GM23338 (cell line): ENCODE measurements at places on chromosomes 3 and 15.
A peak's percentile ranks its signal among the peaks of the same experiment; 100 is the strongest.

GRCh38 chr15:40340740-40341400 is at the start of gene CCDC9B:
CCDC9B (minus strand) TSS chr15:40340939; CDS start chr15:40340819, 120 bp downstream.
- DNase-seq, result no peak

DNA sequence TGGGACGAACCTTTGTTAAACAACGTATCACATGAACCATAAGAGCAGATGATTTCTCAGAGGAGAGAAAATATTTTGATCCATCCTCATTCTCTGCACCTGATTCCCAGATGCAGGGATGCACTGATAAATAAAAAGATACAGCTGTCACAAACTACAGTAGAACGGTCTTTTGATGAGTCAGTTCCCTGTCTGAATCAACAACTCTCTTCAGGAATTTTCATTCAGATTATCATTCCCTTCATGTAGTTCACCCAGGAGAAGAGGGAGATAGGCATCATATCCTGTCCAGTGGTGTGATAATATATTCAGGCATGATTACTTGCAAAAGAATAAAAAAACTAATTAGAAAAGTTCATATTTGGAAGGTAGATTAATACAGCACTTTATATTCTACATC is 521.5 kb downstream of the PYDC2 start:
- no peak for DNase-seq

DNA sequence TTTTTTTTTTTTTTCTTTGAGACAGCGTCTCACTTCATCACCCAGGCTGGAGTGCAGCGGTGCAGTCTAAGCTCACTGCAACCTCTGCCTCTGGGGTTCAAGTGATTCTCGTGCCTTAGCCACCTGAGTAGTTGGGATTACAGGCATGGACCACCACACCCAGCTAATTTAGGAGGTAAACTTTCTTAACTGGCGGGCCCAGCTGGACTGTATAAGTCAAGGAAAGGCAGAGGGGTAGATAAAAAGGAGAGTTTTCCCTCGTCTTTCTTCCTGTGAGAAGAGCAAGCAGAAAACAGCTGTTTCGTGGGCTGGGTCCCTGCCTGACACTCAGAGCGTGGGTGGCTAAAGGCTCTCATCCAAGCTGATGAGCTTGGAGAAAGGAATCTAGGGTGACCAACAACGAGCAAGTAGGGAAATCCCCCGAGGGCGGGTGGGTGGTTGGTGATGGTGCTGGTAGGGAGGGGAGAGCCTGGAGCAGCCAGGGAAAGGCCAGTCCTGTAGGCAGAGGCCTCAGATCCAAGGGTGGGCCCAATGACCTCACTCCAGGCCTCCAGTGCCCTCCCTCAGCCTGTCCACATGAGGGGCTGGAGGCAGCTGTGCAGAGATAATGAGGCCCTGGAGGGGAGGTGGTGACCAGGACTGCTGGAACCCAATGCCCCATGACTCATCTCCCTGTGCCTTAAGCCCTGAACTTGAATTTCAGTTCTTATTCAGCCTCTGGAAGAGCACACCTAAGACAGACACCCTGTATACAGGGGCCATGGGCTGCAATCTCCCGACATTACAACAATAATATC is 43.1 kb upstream of the LIMD1 start:
- DNase-seq, result no peak

- peak; percentile 22 for DNase-seq
Observed at GRCh38 chr15:78599189-78599588, 21.6 kb downstream of the CHRNA3 start.

DNA sequence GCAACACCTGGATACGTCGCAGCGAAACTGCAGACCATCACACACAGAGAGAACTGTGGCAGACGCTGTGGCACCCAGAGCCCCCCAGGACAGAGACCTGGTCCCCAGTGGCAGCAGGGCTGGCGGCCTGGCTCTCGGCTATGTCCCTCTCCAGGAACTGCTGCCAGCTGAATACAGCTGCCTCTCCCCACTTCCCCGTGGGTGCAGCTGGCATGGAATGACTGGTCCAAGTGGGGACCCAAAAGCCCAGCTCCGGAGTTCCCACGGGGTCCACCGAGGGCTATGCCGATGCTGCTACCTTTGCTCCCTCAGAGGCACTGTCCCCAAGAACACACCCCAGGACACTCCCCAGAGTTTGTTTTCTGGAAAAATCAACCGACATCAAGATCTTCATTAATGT is 67.8 kb upstream of the GATA2 start:
- DNase-seq, result no peak

DNA sequence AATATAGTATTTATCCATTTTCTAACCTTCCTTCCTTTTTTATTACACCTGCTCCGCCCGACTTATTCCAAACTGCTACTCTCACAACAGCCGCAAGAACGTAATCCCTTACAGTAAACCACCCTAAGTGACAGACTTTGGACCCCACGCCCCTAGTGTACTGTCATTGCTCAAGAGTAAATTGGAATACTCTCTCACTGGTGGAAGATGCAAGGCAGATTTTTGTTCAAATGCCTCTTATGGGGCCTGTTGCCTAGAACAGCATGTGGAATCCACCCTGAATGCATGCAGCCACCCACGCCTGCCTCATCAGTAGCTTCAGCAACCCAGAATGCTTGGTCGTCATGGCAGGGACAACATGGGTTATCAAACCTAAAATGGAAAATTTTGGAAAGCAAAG is 226.2 kb upstream of the ST8SIA2 start:
- no peak for DNase-seq

DNA sequence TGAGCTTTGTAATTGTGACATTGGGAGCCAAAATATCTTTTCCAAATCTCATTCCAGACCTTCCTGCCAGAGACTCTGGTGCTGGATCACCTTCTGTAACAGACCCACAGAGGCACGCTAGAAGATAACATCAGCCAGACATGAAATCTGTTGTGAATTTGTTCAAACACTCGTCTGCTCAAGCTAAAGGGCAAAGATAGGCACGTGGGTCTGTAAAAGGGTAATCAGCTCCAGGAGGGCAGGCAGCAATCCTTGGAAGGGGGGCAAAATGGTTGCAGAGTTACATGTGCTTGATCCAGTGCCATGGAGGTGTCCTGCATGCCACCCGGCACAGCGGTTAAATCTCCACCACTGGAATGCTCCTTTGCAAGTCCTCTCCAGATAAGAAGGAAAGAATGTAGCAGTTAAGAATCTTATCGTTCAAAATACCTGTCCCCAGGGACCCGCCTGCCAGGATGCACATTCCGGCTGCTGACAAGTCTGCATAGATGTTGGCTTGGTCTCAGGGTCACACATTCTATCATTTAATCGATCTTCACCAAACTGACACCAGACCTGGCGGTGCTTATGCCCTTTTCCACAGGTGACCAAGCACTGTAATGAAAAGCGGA is 74.8 kb downstream of the ADAMTS9 start:
- DNase-seq, result peak; percentile 12

- DNase-seq, result no peak
Observed at GRCh38 chr3:119630128-119630879, 30.1 kb downstream of the POPDC2 start.

DNA sequence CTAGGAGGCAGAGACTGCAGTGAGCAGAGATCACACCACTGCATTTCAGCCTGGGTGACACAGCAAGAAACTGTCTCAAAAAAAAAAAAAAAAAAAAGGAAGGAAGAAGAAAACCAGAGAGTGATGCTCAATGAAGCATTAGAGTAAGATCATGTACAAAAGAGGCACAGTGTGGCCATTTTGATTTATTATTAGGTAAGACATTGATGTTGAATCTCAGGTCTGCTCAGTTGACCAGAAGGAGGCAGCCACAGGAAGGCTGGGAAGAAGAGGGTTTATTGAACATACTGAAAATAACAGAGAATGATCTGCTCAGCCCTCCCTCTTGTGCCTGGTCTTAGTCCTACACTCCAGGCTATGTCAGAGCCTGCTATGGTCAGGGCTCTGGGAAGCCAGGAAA is 15.6 kb downstream of the LRRK1 start:
- peak; percentile 28 for DNase-seq

- DNase-seq, result no peak
Observed at GRCh38 chr3:30370681-30371271, 235.6 kb upstream of the TGFBR2 start.

DNA sequence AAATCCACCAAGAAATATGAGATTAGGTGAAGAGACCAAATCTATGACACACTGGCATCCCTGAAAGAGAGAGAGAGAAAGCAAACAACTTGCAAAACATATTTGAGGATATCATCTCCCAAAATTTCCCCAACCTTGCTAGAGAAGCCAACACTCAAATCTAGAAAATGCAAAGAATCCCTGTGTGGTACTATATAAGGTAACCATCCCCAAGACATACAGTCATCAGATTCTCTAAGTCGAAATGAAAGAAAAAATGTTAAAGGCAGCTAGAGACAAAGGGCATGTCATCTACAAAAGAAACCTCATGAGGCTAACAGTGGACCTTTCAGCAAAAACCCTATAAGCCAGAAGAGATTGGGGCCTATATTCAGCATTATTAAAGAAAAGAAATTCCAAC is 622.1 kb upstream of the LMCD1 start:
- DNase-seq, result no peak

DNA sequence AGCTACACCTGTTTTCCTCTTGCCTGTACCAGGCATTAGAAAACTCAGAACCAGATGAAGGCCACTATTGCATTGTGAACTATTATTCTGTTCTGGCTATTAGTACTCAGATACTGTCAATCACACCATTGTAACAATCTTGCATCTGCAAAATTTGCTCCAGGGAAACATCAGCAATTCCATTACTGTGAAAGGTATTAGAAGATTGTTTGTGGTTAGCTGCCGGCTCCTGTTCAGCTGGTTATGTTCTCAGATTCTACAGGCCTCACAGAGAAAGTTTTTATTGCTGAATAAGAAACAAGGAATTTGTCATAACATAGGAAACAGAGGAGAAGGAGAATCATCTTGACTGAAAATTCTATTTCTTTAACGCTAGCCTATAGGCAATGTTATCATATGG is 179.9 kb downstream of the PLOD2 start:
- no peak for DNase-seq

DNA sequence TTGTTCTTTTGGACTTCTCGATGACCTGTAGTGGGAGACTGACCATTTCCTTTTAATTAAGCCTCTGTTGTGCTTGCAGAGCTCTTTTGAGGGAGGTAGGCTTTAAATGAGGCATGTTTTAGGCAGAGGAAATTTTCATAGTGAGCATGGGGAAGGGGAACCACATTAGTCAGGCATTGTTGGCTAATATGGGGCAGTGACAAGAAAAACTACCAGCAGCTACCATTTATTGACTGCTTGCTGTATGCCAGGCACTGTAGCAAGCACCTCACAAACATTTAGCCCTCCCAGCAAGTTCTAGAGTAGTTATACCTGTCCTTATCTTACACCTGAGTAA is 10.9 kb downstream of the ATG7 start:
- no peak for DNase-seq

DNA sequence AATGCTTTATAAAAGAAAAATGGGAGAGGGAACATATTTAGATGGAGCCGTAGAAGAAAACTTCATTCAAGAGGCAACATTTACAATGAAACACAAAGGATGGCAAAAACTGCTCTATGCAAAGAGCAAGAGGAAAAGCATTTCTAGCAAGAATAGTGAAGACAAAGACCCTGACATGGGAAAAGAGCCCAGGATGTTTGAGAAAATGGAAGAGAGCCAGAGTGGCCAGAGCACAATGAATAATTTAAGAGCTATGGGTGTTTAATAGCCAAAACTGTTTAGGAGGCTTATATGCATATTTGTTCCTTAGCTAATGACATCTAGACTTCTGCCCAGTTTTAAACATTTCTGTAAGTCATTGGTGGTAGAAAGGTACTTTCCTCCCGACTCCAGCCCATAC is 25.4 kb upstream of the SEMA6D start:
- no peak for DNase-seq
